ENCODE measurements at places on chromosomes 7 and 10.

DNA sequence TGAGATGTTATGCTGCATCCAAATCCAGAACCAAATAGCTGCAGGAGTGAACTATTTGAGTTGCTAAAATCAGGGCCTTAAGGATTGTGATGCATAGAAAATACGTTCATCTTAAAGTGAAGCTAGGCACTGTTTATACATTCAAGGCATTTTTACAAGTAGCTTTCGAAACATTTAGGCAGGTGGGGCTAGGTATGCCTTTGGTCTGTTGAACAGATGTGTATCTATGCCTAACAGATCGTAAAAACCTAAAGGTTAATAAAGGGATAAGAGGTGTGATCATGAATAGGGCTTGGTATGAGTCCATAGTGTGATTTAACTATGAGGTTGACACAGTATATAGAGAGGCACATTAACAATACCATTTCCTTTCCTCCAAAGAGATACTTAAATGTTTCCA lies 262.5 kb downstream of the SEMA3D start:
- no peak for DNase-seq

GRCh38 chr10:113961182-113962031 lies 82.3 kb upstream of the ADRB1 start:
- no peak for DNase-seq

DNA sequence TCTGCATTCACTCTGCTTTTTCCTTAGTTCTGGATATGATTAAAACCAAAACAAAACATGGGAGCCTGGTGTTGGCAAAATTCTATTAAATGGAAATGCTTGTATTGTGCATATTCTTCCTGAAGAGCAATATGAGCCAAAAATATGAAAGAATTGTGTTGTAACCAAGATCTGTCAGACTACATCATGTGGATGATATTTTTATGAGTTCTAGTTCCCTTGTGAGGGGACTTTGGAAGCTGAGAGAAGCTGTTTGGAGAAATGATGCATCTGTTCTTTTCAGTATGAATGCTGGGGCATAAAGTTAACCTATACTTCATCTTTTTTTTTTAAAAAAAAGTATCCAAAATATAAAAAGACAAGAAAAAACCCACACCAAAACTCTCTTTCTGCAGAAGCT lies 782.7 kb downstream of the ANKRD7 start:
- DNase-seq, result no peak

DNA sequence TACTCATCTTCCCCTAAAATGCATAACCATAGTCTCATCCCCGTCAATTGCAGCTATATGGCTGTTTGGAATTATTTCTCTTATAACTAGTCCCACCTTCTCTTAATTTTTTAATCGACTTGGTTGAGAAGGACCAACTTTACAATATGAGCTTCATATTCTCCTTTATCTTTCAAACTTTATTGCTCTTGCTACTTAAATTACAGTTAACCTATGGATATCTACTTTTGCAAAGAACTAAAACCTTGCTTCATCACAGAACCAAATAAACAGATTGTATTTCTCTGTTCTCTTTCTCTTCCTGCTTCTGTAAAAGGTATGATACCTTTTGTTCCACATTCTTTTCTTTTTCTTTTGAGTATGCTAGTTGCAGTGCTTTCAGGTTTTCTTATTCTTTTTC lies 6.1 kb downstream of the CREM start:
- no peak for DNase-seq

DNA sequence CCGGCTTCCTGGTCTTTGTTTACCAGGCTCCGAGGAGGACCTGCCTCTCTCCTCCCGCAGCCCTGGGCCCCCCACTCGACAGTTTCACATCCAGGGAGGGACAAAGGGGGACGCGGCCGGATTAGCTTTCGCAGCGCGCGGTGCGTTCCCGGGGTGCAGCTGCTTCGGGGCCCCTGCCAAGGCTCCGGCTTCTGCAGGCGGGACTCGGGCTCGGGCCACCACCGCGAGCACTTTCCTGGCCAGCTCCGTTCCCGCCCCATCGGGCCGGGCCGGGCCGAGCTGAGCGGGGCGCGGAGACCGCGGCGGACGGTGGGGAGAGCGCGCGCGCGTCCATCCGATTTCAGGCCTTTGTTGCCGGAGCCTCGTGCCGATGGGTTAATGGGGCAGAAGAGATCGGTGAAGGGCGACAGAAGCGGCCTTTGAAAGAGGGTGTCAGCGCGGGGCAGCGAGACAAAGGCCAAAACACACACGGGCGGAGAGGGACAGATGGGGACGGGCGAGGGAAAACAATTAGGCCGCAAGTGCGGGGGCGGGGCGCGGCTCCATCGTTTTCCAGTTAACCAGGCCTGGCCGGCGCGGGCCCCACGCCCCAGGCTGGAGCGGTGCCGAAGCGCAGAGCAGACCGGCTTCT lies 8.5 kb upstream of the UNCX start:
- no peak for DNase-seq

DNA sequence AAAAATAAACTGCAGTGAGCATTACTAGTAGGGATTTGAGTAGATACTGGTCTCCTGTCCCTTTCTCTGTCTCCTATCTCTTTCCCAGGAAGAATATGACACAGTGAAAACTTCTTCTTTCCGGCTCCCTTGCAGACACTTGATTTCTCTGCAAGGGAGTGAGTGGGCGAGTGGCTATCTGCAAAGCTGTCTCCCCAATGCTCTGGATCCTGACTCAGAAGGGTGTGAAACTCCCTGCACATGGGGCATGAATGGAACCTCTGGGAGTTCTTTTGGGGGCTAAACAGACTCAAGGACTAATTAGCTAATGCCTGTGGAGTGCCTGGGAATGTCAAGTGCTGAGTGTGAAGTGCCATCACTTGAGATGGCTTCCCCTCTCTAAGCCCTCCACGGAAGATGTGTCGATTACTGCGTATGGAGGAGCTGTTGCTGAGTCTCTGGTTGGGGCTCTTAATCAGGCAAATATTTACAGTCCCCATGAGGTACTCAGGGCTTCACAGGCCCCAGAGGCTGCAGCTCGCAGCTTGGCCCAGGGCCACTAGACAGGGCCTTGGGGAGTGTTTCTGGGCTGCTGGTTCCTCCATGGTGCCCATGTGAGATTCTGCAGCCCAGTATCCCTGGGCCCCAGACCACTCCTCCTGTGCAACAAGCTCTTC lies 139.8 kb downstream of the RPS24 start:
- no peak for DNase-seq

DNA sequence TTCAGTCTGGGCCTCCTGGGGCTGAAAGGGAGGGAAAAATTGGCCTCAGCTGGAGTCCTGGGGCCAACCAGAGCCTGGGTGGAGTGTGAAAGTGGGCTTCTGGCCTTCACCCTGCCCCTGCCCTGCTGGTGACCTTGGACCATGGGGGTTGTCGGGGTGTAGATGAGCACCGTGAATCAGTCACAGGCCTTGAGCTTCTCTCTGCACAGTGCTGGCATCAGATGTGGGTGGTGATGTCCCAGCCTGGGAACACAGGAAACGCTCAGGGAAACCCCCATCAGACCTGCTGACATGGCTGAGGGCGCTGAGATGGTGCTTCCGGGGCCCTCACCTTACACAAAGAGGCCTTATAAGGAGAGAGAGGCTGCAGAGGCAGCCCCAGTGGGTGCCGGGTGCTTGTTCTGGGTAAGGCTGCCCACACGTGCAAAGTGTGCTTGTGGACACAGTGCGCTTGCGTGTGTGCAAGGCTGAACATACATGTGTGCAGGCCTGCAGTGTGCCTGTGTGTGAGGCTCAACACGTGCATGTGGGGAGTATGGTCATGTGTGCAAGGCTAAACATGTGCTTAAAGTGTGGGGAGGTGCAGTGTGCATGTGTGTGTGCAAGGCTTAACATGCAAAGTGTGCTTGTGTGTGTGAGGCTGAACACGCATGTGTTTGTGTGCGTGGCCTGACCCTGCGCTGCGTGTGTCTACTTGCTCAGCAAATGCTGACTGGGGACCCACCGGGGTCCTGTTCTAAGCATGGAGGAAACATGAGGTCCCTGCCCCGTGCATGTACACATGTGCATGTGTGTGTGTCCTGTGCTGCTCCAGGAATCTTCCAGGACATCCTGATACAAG lies 6.5 kb downstream of the ARPC1B start:
- DNase-seq, result no peak

DNA sequence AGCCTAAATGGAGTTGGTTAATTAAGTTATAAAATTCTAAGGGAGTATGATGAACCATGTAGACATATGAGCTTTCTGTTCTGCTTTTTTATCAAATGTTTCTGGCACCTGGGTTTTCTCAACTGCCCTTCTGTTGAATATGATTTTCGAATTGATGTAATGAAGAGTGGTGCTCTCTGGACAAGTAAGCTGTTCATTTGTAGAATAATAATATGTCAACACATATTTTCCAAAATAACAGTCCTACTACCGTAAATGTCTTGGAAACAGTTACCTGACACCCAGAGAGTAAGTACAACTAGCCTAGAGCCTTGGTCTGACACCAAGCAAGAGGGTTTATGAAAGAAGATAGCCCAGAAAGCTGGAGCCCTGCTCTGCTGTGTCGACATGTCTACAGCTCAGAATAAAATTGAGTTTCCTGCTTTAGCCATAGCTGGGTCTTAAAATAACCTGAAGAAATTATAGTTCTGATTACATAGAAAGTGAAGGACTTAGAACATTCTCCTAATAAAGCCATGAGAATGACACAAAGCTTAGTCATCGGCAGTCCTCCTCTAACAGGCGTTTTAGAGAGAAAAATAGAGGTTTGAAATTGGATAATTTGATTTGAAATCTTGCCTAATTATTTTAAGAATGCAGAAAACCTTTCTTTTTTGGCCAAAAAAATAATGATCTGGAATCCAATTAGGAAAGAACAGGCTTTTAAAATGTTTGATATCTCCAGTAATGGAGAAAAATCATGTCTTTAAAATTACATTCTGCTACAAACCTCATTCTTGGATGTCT lies 25.1 kb downstream of the HDAC9 start:
- DNase-seq, result peak; percentile 86

- DNase-seq, result no peak
Measured at GRCh38 chr7:5492636-5493020, 69.0 kb upstream of the TNRC18 start.

GRCh38 chr10:7388602-7389001 lies 22.2 kb downstream of the SFMBT2 start:
- no peak for DNase-seq

DNA sequence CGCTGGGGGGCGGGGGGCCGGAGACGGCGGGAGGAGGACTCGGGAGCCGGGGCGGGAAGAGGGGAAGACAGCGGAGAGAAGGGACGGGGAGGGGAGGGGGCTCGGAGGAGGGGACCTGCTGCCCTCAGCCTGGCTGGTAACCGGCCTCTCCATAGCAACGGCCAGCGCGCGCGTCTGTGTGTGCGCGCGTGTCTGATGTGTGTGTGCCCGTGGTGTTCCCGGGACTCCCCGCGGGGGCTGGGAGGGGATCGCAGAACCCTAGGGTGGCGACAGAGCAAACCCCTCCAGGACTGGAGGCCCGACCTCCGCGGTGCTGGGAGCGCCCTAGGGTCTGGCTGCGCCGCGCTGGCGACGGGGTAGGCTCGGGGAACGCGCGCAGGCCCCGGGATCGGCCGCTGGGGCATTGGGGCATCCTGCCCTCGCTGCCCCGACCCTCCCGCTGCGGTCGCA lies 356.3 kb downstream of the DNAJB6 start:
- DNase-seq, result no peak

DNA sequence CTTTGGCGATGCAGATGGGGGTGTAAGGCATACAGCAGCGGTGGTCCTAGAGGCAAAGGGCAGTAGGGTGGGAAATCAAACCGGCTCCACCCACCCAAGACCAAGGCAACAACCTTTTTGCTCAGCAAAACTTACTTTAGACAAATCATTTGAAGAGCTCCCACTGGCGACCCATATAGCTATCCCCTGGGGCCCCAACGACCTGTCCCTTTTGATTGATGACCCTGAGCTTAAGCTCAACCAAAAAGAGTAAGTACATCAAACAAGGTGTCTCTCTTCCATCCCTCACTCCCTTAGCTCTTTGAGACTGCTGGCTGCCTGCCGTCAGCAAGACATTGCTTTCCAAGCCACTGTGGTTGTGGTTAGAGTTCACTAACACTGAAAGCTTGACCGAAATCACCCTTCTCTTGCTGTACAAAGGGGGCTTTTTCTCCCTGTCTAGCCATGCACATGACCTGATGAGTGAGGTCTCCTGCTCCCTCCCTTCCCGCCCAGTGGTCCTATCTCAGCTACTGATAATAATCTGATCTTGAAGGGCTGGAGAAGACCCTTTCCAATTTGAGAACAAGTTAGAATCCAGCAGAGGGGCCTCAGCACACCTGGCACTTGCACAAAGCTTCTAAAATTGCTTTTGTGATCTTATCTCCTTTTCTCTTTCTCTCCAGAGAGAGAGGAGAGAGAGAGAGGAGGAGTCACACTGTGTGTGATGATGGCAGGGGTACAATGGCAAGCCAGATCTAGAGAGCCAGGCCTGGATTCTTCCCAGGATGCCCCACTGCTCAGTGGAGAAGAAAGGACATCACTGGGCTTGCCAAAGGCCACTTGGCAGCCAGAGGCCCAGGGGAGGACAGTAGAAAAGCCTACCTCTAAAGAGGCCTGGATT lies 42.2 kb downstream of the XPNPEP1 start:
- no peak for DNase-seq

DNA sequence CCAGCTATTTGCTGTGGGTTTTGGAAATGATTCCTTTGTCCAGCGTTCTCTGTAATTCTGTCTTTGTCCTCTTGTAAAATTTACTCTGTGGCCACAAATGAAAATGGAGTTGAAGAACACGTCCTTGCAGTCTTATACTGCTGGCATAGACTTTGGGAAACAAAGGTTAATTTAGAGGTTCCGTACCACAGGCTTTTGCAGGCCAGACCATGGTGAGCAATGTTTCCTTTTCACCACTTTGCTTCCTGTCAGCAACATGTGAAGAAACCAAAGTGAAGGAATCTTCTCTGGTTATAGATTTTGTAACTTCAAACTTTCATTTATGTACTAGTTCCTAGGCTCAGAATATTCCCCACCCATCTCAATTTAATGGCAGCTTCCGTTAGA lies 488.5 kb downstream of the MDFIC start:
- no peak for DNase-seq

- peak; percentile 76 for DNase-seq
Measured at GRCh38 chr10:75632805-75633462, 201.5 kb downstream of the LRMDA start.

GRCh38 chr7:13904689-13905088 lies 84.8 kb downstream of the ETV1 start:
- peak; percentile 55 for DNase-seq

GRCh38 chr10:106652279-106652678 lies 512.2 kb downstream of the SORCS1 start:
- DNase-seq, result no peak

- DNase-seq, result no peak
Measured at GRCh38 chr7:70539205-70539604, 592.7 kb upstream of the GALNT17 start.

DNA sequence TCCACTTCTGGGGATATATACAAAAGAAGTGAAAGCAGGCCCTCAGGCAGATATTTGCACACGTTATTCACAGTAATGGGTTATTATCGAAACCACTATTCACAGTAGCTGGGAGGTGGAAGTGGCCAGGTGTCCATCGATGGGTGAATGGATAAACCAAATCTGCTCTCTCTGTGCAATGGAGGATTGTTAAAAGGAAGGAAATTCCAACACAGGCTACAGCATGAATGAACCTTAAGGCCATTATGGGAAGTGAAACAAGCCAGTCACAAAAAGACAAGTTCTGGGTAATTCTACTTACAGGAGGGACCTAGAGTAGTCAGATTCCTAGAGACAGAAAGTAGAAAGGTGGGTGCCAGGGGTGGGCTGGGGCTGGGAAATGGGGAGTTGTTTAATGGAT lies 48.5 kb upstream of the BHLHA15 start:
- DNase-seq, result no peak

Data from fibroblast of skin of back (primary cell).